NCI-H146 (cell line): ENCODE measurements at places on chromosomes 1 and 21.

- no peak for DNase-seq
Measured at GRCh38 chr1:8663915-8664329, 153.5 kb downstream of the RERE start.

DNA sequence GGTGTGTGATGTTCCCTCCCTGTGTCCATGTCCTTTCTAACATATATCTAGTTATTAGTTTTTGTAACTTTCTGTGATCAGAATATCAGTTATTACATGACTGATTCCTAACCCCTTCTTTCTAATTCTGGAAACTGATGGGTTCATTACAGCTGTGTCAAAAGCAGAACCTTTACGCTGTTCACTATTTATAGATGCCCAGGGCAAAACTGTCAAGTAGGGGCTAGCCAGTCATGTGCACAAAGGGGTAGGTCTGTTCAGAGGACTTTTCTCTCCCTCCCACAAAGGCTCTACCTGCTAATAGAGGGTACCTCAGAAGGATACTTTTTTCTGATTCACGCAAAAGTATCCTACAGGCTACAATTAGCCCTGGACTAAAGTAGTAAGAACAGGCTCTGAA lies 79.2 kb downstream of the NRDC start:
- DNase-seq, result no peak

DNA sequence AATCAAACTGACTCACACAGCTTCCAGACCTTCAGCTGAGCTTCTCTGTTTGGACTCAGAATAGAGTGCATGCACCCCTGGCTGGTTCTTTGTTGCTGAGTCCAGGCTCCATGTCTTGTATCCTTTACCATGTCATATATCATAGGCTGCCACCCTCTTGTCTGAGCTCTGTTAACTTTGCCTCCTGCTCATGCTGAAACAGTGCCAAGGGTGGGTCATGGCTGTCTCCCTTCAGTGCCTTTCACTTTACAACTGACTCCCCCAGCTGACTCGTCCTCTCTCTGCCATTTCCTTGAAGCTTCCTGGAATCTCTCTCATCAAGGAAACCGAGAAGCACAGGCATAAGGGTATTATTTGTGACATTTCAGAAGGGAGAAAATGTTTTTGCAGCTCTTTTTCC lies 885.3 kb downstream of the TTLL7 start:
- no peak for DNase-seq

DNA sequence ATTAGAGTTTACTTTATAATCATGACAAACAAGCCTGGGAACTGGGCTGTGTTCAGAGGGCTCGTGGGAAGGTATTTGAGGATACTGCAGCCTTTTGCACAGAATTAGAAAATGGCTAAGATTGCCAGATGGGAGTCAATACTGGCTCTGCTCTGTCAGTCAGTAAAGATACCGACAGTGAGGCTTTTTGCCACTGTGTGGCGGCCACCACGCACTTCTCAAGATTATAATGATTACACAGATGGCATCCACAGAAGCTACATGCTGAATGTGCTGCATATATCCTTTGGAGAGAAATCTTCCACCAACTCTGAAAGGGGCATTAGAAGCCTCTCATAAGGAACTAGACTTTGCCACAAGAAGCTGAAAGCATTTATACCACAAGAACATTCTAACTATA lies 213.4 kb upstream of the PTBP2 start:
- no peak for DNase-seq

DNA sequence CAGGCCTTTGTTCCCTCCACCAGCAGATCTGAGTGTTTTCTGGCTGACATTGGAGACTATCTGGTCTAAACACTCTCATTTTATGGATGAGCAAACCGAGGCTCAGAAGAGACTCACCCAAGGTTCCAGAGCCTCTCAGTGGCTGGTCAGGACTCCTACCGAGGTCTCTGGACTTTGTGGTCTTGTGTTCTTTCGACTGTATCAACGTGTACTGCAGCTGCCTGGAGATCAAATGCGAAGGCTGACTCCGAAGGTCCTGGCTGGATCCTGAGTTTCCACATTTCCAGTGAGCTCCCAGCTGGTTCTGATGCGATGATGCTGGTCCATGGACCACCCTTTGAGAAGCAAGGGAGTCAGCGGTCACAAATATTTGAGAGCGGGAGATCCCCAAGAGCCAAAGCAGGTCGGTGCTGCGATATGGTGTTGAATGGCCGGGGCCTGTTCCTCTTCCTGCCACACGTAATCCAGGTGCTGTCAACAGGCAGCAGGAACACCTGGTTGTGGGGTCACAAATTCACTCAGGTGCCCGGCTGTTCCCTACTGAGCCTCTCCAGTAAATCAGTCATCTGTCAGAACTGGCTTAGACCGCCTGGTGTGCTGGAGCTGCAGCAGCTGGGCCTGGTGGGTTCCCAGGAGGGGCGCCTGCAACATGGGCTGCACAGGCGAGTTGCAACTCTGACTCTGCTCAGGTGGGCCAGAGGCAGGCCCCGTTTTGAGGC lies 94.8 kb upstream of the USP24 start:
- DNase-seq, result no peak

DNA sequence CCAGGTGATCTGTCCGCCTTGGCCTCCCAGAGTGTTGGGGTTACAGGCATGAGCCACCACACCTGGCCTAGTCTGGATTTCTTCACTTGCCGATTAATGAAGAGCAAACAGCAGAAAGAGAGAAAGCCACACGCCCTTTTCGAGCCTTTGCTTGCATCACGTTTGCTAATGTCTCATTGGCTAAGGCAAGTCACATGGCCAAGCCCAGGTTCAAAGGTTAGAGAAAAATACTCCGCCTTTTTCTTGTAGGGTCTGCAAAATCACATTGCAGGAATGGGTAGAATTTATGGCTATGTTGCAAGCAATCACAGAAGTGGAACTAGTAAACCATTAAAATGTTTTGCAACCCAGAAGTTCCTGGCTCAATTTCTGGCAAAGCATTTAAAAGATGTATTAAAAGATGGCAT lies 26.8 kb upstream of the BACH1 start:
- no peak for DNase-seq

GRCh38 chr1:79929356-79929755 lies 922.8 kb upstream of the ADGRL4 start:
- DNase-seq, result no peak

- DNase-seq, result no peak
Measured at GRCh38 chr1:164498792-164499191, 60.2 kb upstream of the PBX1 start.

GRCh38 chr1:184624051-184624450 lies 130.6 kb downstream of the EDEM3 start:
- DNase-seq, result no peak

DNA sequence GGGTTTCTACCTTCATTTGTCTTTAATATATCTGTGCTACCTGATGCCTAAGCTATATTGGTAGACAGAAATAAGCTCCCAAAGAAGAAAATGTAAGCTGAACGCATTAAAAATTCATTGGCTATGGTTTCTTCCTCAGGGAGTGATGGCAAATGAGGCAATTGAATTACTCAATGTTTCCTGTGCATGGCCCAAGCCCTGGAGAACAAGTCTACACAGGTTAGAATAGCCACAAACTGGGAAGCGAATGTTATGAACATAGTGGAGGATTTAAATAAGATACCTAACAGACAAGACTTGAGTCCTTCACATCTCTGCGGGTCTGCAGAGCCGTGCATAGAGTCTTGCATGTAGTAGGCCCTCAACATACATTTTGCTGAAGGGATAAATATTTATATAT lies 350.3 kb downstream of the RWDD3 start:
- no peak for DNase-seq

DNA sequence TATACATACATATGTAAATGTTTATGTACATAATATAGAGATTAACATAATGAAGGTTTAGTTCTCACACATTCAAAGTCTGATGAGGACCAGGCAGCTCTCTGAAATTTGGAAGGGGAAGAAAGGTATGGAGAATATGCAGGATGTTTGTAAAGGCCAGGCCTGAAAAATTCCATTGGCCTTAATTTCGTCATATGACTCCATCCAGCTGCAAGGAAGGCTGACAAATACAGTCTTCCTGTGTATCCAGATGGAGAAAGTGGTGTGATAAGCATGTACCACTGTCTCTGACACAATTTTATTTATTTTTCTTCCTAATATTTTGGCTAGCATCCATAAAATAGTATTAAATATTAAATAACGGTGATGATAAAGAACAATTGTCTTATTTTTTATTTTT lies 6.3 kb upstream of the SGIP1 start:
- no peak for DNase-seq
